Osteoblast (primary cell): ENCODE measurements at places on chromosomes 3 and 15. TPM values are rescaled to one million over a fixed set of nuclear protein-coding genes. Genes with fewer than 3 reads are reported as not detected.

SLC22A13 gene
- 0.29 and 0.36 TPM in 2 replicates for total RNA-seq

ZNF80 gene
- not detected in 2 replicates for total RNA-seq

C3orf49 gene
- not detected in 2 replicates for total RNA-seq

GDPGP1 gene
- 8.0 and 9.7 TPM in 2 replicates for total RNA-seq

CDV3 gene
- 154 and 166 TPM in 2 replicates for total RNA-seq

GOLGA8N gene
- total RNA-seq: 4.7 and 5.0 TPM in 2 replicates

CFAP44 gene
- 5.6 and 5.8 TPM in 2 replicates for total RNA-seq

SEC62 gene
- total RNA-seq: 31.5 and 34.2 TPM in 2 replicates

CPA3 gene
- total RNA-seq: 1.1 and 2.1 TPM in 2 replicates

PDZRN3 gene
- 18.3 and 26.4 TPM in 2 replicates for total RNA-seq

DNA sequence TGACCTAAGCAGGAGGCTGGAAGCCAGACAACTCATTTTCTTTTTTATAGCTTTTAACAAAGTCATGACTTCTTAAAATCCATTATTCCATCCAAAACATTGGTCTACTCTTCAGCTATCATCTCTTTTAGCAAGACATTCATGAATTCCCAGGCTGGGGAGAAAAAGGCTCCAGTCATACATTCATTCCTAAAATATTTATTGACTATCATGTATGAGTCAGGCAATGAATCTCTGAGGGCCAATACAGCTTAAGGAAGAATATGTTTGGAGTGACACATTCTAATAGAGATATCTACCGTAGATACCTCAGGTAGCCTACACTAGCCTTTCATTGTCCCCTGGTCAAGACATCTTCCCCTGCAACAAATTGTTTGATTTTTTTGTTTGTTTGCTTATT, 196.4 kb upstream of the NANOGP8 start:
- H3K4me3 ChIP-seq: no peak overlapping the region
- no peak overlapping the region for H3K27ac ChIP-seq
- no peaks in the 10 kb centered on the region for H3K27me3 ChIP-seq
- peaks cover 9% of the 10 kb centered on the region for H3K4me1 ChIP-seq

GRCh38 chr3:120652281-120652680, 29.8 kb downstream of the HGD start:
- H3K27ac ChIP-seq: no peak overlapping the region
- no peaks in the 10 kb centered on the region for H3K36me3 ChIP-seq
- no peaks in the 10 kb centered on the region for H3K4me1 ChIP-seq
- peak; percentile 36 for DNase-seq
- no peaks in the 10 kb centered on the region for H3K27me3 ChIP-seq
- H3K4me3 ChIP-seq: no peak overlapping the region

- H3K36me3 ChIP-seq: no peaks in the 10 kb centered on the region
- no peak overlapping the region for H3K4me3 ChIP-seq
- H3K4me1 ChIP-seq: no peaks in the 10 kb centered on the region
- no peaks in the 10 kb centered on the region for H3K27me3 ChIP-seq
Observed at GRCh38 chr3:39542588-39542988, 75.1 kb downstream of the MOBP start.

DNA sequence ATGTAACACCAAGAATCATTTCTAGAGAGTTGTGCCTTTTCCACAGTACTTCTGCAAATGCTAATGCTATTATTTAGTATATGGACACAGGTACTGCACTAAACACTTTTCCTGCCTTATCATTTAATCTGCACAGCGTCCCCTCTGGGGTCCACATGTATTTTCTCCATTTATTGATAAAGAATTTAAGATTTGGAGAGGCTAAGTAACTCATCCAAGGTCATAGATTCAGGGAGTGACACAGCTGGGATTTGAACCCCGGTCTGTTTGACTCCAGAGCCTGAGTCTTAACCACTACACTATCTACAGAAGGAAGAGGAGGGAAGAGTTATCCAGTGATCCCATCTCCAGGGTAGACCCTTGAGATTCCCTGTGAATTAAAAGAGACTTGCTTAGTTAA, 24.9 kb upstream of the TPRG1 start:
- peaks cover 3% of the 10 kb centered on the region for H3K4me1 ChIP-seq
- no peak for DNase-seq
- no peaks in the 10 kb centered on the region for H3K36me3 ChIP-seq
- no peak overlapping the region for H3K4me3 ChIP-seq
- no peak overlapping the region for H3K27ac ChIP-seq

DNA sequence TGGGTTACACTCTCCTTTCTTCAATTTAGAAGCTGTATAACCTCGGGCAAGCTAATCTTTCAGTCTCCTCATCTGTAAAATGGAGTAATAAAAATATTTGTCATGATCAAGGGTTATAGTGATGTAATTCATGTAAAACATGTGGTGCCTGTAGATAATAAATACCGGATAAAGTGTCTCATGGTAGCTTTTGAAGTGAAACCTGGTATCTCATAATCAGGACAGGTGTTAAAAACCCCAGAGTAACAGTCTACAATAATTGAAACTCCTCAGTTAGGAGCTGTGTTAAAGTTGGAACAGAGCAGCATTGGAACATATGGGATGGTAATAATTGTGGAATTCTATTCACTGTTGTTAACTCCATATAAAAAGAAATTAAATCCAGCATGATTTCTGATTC, 884 bp upstream of the KNL1 start:
- H3K4me1 ChIP-seq: peaks cover 9% of the 10 kb centered on the region
- H3K4me3 ChIP-seq: no peak overlapping the region
- H3K27me3 ChIP-seq: no peaks in the 10 kb centered on the region

- H3K4me1 ChIP-seq: no peaks in the 10 kb centered on the region
- no peak overlapping the region for H3K4me3 ChIP-seq
- no peak overlapping the region for H3K27ac ChIP-seq
Observed at GRCh38 chr3:8239718-8240695, 261.6 kb upstream of the LMCD1 start.

- H3K27ac ChIP-seq: no peak overlapping the region
- H3K36me3 ChIP-seq: no peaks in the 10 kb centered on the region
- H3K4me3 ChIP-seq: no peak overlapping the region
- H3K4me1 ChIP-seq: no peaks in the 10 kb centered on the region
- no peaks in the 10 kb centered on the region for H3K27me3 ChIP-seq
- no peak for DNase-seq
Observed at GRCh38 chr3:55860049-55860721, 373.1 kb upstream of the WNT5A start.

- no peaks in the 10 kb centered on the region for H3K27me3 ChIP-seq
- DNase-seq: peak; percentile 17
- no peaks in the 10 kb centered on the region for H3K36me3 ChIP-seq
- no peaks in the 10 kb centered on the region for H3K4me1 ChIP-seq
- H3K4me3 ChIP-seq: no peak overlapping the region
Observed at GRCh38 chr3:15453501-15453900, 26.1 kb downstream of the EAF1 start.

GRCh38 chr15:48718646-48719045, 73.1 kb upstream of the FBN1 start:
- peaks cover 30% of the 10 kb centered on the region for H3K4me1 ChIP-seq
- no peaks in the 10 kb centered on the region for H3K27me3 ChIP-seq
- H3K4me3 ChIP-seq: no peak overlapping the region
- peak; percentile 25 for DNase-seq
- peak overlapping the region; percentile 19 for H3K27ac ChIP-seq

- peaks cover 10% of the 10 kb centered on the region for H3K4me1 ChIP-seq
- H3K4me3 ChIP-seq: no peak overlapping the region
- peaks cover 10% of the 10 kb centered on the region for H3K27me3 ChIP-seq
- no peaks in the 10 kb centered on the region for H3K36me3 ChIP-seq
- DNase-seq: peak; percentile 90
Observed at GRCh38 chr3:194082743-194083636, 53.0 kb upstream of the HES1 start.

DNA sequence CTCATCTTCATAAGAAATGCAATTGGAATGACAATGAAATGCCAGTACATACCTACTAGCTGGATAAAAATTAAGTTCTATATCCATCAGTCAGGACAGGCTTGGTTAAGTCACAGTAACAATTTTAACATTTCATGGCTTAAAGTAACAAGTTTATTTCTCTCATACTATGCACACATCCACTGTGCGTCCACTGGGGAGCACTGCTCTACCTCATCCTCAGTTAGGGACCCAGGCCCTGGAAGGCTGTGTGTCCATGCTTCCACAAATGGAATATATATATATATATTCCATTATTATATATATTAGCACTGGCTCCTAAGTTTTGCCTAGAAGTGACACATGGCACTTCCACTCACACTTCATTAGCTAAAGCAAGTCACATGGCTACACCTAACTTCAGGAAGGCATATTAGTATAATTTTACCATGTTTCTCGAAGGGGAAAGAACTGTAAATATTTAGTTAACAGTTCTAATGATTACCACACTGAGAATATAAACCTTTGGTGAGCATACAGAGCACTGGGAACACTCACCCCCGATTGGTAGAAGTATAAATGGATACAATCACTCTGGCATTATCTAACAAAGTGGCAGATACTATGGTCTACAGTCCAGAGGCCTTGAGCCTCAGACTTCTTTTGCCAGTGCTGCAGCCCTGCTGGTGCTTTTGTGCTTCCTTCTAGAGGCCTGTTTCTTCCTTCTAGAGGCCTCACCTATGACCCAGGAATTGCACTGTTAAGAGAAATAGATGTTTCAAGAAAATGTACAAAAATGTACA, 28.6 kb downstream of the AP3S2 start:
- H3K36me3 ChIP-seq: peaks cover 37% of the 10 kb centered on the region
- no peaks in the 10 kb centered on the region for H3K27me3 ChIP-seq
- peaks cover 2% of the 10 kb centered on the region for H3K4me1 ChIP-seq
- H3K4me3 ChIP-seq: no peak overlapping the region

GRCh38 chr3:31848163-31848818, 132.8 kb downstream of the OSBPL10 start:
- no peak overlapping the region for H3K4me3 ChIP-seq
- H3K27me3 ChIP-seq: no peaks in the 10 kb centered on the region
- no peak overlapping the region for H3K27ac ChIP-seq
- H3K36me3 ChIP-seq: no peaks in the 10 kb centered on the region
